Activated naive CD4-positive, alpha-beta T cell treated with anti-CD3 and anti-CD28 coated beads, Interleukin-2, amount 10 ng/mL, durations not matched to agents 5 hours and 36 hours (primary cell): ENCODE measurements at places on chromosomes 2 and 18. TPM values are rescaled to one million over a fixed set of nuclear protein-coding genes. Genes with fewer than 3 reads are reported as not detected.

UPP2 gene
- total RNA-seq = not detected

FTCDNL1 gene
- 1.4 TPM for total RNA-seq

MDH1B gene
- 0.10 TPM for total RNA-seq

SLC5A7 gene
- not detected for total RNA-seq

TMEM17 gene
- not detected for total RNA-seq

MAP3K19 gene
- total RNA-seq = not detected
